Naive thymus-derived CD8-positive, alpha-beta T cell (primary cell): ENCODE measurements at places on chromosomes 13 and 19. TPM values are rescaled to one million over a fixed set of nuclear protein-coding genes. Genes with fewer than 3 reads are reported as not detected.
A peak's percentile ranks its signal among the peaks of the same experiment; 100 is the strongest.

The MRPL57 gene
- 54.9 TPM for polyA plus RNA-seq

The ANKRD24 gene
- polyA plus RNA-seq: 0.36 TPM

The MISP3 gene
- polyA plus RNA-seq: 1.4 TPM

The LILRA1 gene
- not detected for polyA plus RNA-seq

The HS6ST3 gene
- polyA plus RNA-seq: not detected

The DENND1C gene
- polyA plus RNA-seq: 106 TPM

GRCh38 chr13:84686973-84687372 lies 804.7 kb upstream of the SLITRK1 start:
- no peaks in the 10 kb centered on the region for H3K4me1 ChIP-seq
- H3K4me3 ChIP-seq: no peak overlapping the region
- H3K27ac ChIP-seq: no peak overlapping the region
- H3K36me3 ChIP-seq: no peaks in the 10 kb centered on the region
- no peak for DNase-seq

- H3K4me3 ChIP-seq: peak within 1 kb of the TSS; percentile 88
- peaks cover 16% of the 10 kb centered on the region for H3K36me3 ChIP-seq
- H3K4me1 ChIP-seq: peaks cover 8% of the 10 kb centered on the region
- peaks cover 77% of the 10 kb centered on the region for H3K27me3 ChIP-seq
- peak within 1 kb of the TSS; percentile 85 for H3K27ac ChIP-seq
Measured at GRCh38 chr19:55166530-55167268, at the start of gene DNAAF3. Gene DNAAF3, minus strand, starts transcription at chr19:55166613. Its CDS starts 200 bp downstream, at chr19:55166413.

DNA sequence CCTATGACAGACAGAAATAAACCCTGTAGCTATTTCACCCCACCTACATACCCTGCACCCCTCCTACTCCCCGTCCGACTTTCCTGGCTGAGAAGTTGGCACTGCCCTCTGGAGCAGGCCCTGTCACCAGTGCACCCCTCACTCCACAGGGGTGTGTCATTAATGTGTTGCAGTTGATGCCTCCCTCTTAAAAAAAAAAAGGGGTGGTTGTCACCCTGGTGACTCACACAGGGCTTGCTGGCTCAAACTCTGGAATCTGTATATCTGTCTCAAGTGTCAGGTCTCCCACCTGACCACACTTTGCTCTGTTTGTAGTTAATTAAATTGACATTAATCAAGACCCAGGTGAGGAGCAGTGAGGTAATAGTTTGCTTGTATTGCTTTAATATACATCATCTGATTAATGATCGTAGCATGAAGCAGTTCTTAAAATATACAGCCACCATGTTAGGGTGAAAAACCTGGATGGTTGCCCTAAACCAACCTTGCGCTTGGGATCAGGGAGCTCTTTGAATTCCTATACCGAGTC lies 2.0 kb upstream of the GATAD2A start:
- H3K4me3 ChIP-seq: no peak overlapping the region
- H3K4me1 ChIP-seq: peaks cover 53% of the 10 kb centered on the region
- H3K27me3 ChIP-seq: no peaks in the 10 kb centered on the region
- DNase-seq: no peak

GRCh38 chr19:54245936-54246335 lies 3.3 kb upstream of the LILRA6 start:
- peaks cover 8% of the 10 kb centered on the region for H3K4me1 ChIP-seq
- DNase-seq: no peak
- no peak overlapping the region for H3K27ac ChIP-seq
- H3K36me3 ChIP-seq: no peaks in the 10 kb centered on the region
- H3K27me3 ChIP-seq: no peaks in the 10 kb centered on the region
- H3K4me3 ChIP-seq: no peak overlapping the region

GRCh38 chr13:30307971-30308290 lies 580 bp upstream of the KATNAL1 start:
- H3K27ac ChIP-seq: no peak overlapping the region
- H3K36me3 ChIP-seq: no peaks in the 10 kb centered on the region
- H3K4me1 ChIP-seq: peaks cover 42% of the 10 kb centered on the region

- DNase-seq: no peak
- no peaks in the 10 kb centered on the region for H3K27me3 ChIP-seq
- peak overlapping the region; percentile 85 for H3K27ac ChIP-seq
- H3K36me3 ChIP-seq: peaks cover 16% of the 10 kb centered on the region
Measured at GRCh38 chr19:4264812-4265211, 14.3 kb upstream of the SHD start.

DNA sequence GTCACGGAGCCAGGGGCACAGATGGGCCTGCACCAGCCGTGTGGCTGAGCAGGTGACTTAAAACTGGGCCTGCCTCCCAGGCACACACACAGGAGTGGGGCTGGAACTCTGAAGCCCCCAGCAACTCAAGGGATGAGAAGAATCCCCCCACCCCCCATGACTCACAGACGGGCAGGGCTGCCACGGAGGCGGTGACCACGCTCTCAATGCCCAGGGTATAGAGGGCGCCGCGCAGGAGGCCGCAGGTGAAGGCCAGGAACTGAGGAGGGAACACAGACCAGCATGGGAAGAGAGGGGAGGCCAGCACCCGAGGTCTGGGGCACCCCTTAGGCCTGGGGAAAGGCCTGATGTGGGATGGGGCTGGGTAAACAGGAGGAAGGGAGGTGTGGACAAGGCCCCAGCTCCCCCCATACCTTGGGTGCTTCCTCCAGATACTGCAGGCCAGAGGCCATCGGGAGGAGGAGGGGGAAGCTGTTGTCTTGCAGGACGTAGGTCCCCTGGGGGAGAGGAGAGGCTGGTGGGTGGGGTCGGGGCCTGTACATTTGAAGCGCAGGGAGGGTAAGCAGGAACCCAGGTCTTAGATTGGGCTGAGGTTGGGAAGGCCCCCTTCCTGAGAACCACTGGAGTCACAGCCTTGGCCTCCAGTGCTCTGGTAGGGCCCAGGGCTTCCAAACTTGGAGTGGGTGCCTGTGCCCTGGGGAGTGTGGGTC lies 3.1 kb upstream of the NKPD1 start:
- H3K4me1 ChIP-seq: peaks cover 25% of the 10 kb centered on the region
- H3K36me3 ChIP-seq: peaks cover 2% of the 10 kb centered on the region
- no peak overlapping the region for H3K4me3 ChIP-seq

DNA sequence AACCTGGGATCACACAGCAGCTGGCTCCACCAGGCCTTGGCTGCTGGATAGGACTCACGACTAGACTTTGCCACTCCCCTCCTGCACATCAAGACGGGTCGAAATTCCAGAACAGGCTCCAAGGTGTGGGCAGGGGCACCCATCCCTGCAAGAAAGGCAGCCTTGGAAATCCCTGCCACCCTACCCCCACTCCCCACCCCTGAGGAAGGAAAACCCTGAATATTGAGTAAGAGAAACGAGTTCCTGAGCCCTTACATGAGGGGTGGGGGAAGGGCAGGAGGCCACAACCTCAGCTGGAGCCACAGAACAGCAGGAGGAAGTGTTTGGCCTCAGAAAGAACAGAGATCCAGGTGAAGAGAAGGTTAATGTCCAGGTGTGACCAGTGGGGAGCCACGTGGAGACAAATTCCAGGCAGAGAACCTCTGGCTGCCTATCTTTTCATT lies 20.1 kb downstream of the DEDD2 start:
- H3K27me3 ChIP-seq: no peaks in the 10 kb centered on the region
- H3K36me3 ChIP-seq: peaks cover 14% of the 10 kb centered on the region
- H3K4me3 ChIP-seq: no peak overlapping the region

- H3K4me3 ChIP-seq: no peak overlapping the region
- H3K27me3 ChIP-seq: no peaks in the 10 kb centered on the region
- H3K27ac ChIP-seq: no peak overlapping the region
- peaks cover 23% of the 10 kb centered on the region for H3K4me1 ChIP-seq
- DNase-seq: no peak
Measured at GRCh38 chr19:18995804-18996241, 37.5 kb downstream of the SUGP2 start.

- H3K27me3 ChIP-seq: no peaks in the 10 kb centered on the region
- H3K4me1 ChIP-seq: peaks cover 29% of the 10 kb centered on the region
- peak overlapping the region; percentile 73 for H3K27ac ChIP-seq
- no peak for DNase-seq
- peak overlapping the region; percentile 68 for H3K4me3 ChIP-seq
Measured at GRCh38 chr13:48265217-48265815, 32.3 kb downstream of the ITM2B start.

DNA sequence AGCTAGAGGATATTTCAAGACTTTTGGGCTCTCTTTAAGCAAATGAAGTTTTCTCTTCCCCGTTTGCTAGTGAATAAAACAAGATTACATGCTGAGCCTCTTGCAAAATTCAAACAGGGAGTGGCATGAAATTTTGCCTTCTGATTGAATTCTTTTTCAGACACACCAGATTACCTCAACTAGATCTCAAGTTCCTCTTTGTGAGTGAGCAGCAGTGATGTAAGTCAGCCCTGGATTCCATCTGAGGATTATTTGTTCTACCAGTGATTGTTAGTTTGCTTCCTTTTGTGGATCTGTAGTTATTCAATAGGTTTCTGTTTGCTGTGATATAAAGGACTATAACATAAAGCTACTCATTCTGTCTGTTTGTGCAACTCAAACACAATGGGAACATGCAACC lies 407.7 kb downstream of the LMO7 start:
- no peak overlapping the region for H3K4me3 ChIP-seq
- no peak overlapping the region for H3K27ac ChIP-seq
- no peak for DNase-seq

- H3K27me3 ChIP-seq: peaks cover 1% of the 10 kb centered on the region
- H3K27ac ChIP-seq: no peak overlapping the region
- DNase-seq: peak; percentile 40
Measured at GRCh38 chr13:51286135-51287002, 53.1 kb upstream of the SERPINE3 start.
